ENCODE measurements at places on chromosomes 12 and 14.
A peak's percentile ranks its signal among the peaks of the same experiment; 100 is the strongest.

- peak; percentile 96 for DNase-seq
Observed at GRCh38 chr12:57078519-57079404, at the start of gene NEMP1. Gene NEMP1 (minus strand): TSS chr12:57078791. CDS start chr12:57078745, 46 bp downstream.

- no peak for DNase-seq
Observed at GRCh38 chr12:92765871-92766270, 63.1 kb downstream of the PLEKHG7 start.

GRCh38 chr14:104315625-104316024 is 177.2 kb downstream of the KIF26A start:
- DNase-seq = no peak

- no peak for DNase-seq
Observed at GRCh38 chr12:56768424-56768823, 5.3 kb downstream of the HSD17B6 start.

- no peak for DNase-seq
Observed at GRCh38 chr14:61482348-61483206, 161.2 kb downstream of the PRKCH start.

GRCh38 chr12:47370421-47370820 is 290.7 kb upstream of the AMIGO2 start:
- DNase-seq = no peak

DNA sequence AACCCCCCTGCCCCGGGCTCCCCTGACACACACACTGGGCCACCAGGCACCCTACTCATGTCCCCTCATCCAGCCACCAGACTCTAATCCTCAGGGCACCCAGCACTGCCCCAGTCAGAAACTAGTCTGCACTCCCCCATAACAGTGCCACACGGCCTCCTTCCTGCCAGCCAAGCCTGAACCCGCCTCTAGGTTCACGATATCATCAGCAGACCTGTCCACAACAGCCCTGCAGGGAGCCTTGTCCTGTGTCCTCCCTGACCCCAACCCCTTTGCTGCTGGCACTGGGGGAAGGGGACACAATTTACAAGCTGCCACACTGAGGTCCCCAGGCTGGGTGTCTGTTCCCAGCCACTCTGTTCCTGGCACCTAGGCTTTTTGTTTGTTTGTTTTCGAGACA is 33.6 kb downstream of the LTBP2 start:
- no peak for DNase-seq

DNA sequence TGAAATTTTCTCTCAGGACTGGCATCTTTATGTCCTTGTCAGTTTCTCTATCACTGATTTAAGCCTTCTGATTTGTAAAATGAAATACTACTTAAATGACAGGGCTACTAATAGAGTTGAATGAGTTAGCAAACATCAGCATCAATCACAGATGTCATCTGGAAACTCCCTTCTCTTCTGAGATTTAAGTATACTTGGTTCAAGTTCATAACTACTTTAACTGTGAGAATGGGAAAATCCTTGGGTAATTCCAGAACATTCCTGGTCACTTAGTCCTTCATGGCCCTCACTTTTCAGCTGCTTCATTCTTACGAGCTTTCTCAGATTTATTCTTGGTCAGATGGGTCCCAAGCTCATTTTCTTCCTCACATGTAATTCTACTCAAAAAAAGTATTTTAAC is 1655.3 kb upstream of the FLRT2 start:
- DNase-seq = no peak

- DNase-seq = no peak
Observed at GRCh38 chr12:7019043-7019569, 830 bp upstream of the LPCAT3 start.

DNA sequence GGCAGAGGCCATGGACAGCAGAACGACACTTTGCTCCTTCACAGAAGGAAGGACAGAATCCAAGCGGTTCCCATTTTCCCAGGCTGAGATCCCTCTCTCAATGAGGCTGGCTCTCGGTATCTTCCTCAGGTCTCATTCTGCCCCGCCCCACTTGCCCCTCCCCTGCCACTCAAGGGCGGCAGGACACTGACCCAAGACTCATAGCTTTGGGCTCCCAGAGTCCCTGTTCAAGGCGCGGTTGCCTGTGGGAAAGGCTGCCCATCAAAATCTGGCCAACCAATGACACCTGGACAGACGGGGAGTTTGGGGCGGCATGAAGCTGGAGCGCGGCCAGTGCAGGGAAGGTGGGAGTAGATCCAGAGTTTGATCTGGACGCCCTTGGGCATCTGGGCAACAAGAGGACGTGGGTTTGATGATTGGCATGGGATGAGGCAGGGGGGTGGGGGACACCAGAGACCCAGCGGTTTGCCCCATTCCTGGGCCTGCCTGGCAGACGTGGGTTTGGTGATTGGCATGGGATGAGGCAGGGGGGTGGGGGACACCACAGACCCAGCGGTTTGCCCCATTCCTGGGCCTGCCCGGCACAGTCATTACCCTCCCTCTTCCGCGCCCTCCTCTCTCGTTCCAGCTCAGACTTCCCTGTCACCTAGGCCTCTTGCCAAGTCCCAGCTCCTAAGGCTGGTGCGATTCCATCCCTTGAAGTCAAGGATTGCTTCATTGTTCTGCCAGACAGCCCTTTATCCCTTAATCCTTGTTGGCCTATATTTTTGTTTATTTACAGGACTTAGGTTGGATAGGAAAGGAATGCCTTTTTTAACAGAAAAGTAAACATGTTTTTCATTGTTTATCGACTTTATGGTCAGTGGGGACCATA is 92.1 kb downstream of the NINJ2 start:
- no peak for DNase-seq

DNA sequence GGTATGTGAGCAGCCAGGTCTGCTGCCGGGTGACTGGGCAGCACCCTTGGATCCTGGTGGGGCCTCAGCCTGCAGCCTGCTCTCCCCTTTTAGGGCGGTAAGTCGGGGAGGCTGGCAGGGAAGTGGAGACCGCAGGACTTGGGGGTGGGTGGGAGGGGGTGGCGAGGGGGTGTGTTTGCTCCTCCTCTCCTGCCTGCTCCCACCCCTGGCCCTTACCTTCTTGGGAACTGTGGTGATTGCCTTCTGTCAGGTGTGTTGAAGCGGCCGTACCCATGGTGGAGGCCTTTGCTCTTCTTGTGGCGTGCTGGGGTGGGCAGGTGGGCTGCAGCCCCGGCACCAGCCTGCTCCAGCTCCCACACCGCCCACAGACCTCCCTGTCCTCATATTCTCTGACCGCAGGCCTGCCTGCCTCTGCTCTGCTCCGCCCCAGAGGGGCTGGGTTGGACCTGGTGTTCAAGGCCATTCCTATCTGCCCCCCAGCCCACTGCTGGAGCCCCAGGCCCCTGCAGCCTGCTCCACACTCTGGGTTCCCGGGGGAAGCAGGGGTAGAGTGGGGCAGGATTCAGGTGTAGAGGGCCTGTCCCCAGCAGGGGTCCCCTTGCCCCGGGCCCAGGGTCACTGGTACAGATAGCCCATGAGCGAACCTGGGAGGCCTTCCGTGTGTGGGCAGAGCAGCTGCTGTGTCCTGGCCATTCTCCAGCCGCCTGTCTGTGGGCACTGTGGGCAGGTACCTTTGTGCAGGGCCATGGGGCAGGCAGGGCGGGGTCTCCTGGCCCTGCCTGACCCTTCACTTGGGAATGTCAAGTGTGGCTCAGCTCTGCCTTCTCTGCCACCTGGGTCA is 5.2 kb downstream of the TEDC1 start:
- DNase-seq = no peak

GRCh38 chr12:52151837-52152783 is 39.7 kb downstream of the KRT80 start:
- DNase-seq = peak; percentile 22

- DNase-seq = no peak
Observed at GRCh38 chr12:28855761-28856310, 293.2 kb upstream of the FAR2 start.

DNA sequence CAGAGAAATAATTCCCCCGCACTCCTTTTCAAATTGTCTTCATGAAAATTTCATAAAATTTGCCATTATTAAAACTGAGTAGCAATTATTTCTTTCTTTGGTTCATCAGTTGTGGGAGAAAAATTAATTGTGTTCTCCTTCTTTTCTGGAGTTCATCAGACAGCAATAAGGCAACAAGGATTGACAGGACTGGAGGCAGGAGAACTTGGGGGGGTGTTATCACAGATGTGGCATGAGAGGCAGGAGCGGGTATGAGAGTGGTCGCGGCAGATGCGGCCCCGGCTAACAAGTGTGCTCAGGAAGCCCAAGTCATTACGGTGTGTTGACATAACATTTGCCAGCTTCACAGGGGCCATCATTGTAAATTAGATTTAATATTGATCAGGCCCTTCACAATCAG is 306.6 kb upstream of the TMPO start:
- DNase-seq = no peak

DNA sequence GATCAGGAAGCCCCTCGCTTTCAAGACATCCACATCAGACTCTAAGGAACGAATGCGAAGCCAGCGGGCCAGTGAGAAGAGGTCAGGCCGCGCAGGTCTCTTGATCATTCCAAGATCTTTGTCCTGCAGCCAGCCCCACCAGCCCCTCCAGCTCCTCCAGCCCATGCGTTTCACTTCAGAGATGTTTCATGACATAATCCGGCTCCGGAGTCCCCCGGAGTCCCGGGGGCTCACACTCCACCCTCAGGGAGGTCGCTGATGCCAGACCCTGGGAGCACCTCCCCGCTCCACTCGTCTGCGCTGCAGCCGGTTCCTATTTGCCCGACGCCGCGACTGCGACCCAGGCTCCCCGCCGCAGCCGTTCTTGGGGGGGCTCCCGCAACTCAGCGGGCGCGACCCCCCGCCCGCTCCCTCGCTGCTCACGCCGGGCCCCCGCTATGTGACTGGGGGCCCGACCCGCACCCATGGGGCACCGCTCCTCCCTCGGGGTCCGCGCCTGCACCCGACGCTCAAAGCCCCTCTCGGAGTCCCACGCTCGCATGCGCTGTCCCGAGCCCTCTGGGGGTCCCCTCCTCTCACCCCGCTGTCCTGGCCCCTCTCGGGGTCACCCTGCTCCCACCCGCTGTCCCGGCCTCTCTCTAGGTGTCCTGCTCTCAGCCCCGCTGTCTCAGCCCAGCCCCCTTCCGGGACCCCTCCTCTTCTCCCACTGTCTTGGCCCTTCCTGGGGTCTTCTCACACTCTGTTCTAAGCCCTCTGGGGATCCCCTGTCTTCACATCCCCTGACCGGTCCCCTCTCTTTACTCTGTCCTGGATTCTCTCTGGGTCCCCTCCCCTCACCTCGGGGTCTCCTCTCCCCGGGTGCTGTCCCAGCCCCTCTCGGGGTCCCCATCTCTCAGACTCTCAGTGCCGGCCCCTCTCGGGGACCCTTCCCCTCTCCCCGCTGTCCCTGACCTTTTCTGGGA is 1.1 kb downstream of the TAOK3 start:
- no peak for DNase-seq

DNA sequence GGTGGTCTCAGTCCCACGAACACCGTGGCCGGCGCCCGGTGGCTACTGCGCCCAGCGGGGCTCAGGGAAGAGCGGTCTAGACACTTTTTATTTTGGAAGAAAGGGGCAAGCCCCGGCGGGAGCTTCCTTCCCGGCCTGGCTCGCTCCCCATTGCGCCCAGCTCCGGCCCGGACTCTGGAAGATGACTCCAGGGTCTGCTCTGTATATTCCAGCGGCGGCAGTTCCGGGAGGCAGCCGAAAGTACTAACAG is 225.1 kb upstream of the CRY1 start:
- DNase-seq = no peak

- no peak for DNase-seq
Observed at GRCh38 chr12:9741726-9742125, 8.8 kb upstream of the CLECL1 start.

GRCh38 chr14:85413836-85414526 is 116.0 kb upstream of the FLRT2 start:
- no peak for DNase-seq

DNA sequence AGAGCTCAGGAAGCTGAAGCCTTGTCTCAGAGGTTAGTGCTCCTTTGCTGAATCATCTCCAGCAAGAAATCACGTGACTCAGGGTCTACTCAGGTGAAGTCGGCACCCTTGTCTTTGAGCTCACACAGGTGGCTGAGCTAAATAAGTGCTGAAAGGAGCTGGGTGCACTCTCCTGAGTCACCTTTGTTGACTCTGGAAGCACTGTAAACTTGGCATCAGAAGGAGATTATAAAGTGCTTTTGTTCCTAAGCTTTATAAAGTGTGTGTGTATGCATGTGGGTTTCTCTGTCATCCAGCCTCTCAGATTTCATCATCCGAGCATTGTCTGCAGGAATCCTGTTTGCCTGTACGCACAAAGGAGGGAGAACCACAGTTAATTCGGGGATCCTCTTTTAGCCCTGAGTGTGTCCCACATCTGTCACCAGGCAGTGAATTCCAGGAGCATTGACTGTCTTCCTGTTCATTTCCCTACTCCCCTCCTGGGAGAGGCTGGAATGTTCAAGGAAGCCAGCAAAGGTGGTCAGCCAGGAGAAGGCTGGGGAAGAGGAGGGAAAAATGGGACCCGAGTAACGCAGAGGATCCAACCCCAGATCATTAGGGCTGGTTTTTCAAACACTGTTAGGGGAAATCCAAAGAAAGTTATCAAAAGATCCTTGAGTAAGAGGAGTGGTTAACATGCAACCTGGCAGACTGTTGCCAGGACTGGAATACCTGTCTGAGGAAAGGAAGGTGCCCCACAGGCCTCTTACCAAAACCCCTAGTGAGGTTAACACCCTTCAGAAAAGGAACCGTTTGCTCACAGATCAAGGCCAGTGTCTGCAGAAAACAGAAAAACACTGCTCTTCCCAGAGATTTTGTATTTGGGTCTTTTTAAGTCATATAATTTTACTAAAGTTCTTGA is 157.5 kb upstream of the HIF1A start:
- peak; percentile 48 for DNase-seq

DNA sequence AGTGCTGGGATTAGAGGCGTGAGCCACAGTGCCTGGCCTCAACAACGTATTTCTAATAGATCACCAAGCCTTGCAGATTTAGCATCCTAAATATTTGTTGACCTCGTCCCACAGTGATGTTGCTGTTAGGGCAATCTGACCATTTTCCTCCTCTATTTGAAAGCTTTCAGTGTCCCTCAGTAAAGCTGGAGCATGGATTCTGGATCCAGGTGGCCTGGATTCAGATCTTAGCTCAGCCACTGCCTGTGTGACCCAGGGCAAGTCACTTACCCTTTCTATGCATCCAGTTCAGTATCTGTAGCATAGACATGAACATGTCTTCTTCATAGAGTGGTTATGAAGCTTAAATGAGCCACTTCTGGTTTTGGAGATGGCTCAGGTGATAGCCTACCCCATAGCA is 3.9 kb upstream of the HSP90AA1 start:
- no peak for DNase-seq

GRCh38 chr12:109131154-109132050 is 15.0 kb downstream of the ACACB start:
- no peak for DNase-seq

- DNase-seq = no peak
Observed at GRCh38 chr12:108495054-108495453, 20.0 kb upstream of the FICD start.

DNA sequence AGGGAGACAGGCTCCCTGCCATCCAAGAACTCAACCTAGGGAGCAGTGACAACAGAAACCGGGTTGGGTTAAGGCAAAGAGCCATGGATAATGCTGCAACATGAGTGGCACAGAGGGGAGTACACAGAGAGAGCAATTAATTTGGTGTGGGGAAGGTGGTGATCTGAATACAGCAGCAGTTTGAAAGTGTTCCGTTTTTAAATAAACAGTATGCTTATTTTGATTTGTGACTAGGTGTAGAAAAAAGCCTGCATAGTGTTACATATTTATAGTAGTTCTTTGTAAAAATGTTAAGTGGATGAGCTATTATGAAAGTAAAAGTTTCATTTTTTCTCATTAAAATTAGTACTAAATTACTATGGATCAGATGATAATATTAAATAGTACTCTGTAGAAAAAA is 8.7 kb downstream of the AKAP5 start:
- DNase-seq = no peak

GRCh38 chr12:101933866-101934514 is 56.6 kb downstream of the DRAM1 start:
- DNase-seq = no peak
